ENCODE measurements at places on chromosomes 16 and 17.

- no peak for DNase-seq
Observed at GRCh38 chr17:34852614-34853013, 108.6 kb downstream of the CCT6B start.

GRCh38 chr16:87698676-87699199 is 67.0 kb downstream of the KLHDC4 start:
- DNase-seq, result no peak

- DNase-seq, result peak; percentile 59
Observed at GRCh38 chr17:77326076-77326591, 185.4 kb downstream of the SEC14L1 start.

DNA sequence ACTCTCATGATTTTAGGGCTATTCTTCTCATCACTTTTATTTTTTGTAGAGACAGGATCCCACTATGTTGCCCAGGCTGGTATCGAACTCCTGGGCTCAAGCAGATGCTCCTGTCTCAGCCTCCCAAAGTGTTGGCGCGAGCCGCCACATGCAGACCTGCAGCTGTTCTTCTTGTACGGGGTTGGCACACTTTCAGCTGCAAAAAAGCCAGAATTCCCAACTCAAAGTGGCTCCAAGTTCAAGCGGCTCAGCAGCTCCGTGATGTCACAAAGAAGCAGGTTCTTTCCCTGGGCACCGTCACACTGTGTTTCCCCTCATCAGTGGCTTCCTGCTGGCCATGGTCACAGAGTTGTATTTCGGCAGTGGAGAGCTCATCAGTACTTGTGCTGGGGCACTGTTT is 6.7 kb upstream of the SBK1 start:
- no peak for DNase-seq

- peak; percentile 80 for DNase-seq
Observed at GRCh38 chr16:78742501-78743283, 643.2 kb downstream of the WWOX start.

DNA sequence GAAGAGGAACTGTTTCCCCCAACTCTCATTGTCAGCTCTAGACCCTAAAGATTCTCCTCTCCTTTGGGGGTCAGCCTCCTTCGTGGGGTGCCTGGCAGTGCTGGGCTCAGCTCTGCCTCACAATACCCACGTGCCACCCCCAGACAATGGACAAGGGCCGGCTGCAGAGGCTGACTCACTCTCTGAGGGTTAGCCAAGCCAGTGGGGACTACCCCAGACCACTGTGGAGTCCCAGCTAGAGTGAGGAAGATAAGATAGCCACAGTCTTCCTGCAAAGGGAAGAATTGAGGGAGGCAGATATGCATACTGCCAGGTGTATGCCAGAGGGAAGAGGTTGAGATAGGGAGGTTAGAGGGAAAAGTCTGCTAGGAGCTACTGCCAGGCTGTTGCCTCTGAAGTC is 13.5 kb upstream of the MTMR4 start:
- DNase-seq, result no peak

DNA sequence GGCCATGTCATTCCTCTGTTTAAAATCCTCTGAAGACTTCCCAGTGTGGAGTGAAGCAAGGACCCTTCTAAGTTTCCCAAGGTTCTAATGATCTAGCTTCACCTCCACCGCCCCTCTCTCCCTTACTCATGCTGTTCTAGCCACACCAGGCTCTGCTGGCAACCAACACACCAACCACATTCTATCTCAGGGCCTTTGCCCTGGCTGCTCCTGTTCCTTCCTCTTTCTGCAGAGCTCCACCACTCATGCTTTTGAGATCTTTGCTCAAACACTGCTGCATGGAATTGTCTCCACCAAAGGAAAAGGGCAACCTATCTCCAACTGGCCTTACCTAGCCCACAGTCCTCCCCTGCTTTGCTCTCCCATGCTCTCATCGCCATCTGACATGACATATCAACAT is 128.7 kb downstream of the XYLT1 start:
- DNase-seq, result peak; percentile 33

GRCh38 chr16:73743665-73744496 is 552.7 kb upstream of the PSMD7 start:
- no peak for DNase-seq

DNA sequence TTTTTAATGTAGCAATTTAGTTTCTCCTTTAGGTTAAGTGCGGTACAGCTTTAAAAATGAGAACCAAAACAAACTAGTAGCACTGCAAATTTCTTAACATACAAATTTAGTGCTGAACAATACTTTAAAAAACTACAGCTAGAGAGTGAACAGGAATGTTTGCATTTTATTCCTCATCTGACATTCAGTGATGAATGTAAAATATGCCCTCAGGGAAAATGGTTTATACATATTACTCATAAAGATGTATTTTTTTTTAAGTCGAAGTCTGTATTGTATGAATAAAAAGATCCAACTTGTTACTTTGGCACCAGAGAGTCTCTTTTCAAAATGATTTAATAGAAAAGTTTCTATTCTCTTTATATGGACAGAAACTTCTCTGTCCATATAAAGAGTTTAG is 96.8 kb downstream of the BRIP1 start:
- DNase-seq, result no peak

DNA sequence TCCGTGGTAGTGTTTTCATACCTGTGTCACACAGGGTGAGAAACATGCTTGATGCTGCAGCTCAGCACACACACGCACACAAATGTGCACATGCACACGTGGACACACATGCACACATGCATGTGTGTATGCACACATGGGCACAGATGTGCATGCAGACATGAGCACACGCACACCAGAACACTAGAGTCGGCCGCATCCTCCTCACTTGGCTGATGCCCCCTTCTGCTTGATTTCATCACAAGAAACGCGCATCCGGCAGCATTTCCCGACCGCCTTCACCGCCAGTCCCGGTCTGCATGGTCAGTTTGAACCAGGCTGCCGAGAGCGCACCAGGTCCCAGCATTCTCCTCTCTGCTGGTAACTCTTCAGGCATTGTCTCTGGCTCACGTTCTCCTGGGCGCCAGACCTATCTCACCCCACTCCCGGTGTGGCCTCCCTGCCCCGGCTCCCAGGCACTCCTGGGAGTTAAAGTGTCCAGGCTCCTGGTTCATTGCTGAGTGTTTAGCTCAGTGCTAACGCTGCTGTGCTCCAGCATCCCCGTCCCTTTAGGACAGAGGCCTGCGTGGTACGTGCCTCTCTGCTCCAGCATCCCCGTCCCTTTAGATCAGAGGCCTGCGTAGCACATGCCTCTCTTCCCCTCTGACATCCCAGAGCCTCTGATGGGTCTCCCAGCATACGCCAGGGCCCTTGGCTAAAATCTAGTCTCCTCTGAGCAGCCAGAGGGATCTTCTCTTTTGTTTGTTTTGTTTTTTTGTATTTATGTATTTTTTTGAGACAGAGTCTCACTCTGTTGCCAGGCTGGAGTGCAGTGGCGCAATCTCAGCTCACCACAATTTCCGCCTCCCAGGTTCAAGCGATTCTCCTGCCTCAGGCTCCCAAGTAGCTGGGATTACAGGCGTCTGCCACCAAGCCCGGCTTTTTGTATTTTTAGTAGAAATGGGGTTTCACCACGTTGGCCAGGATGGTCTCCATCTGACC is 16.0 kb downstream of the BAIAP2 start:
- no peak for DNase-seq

DNA sequence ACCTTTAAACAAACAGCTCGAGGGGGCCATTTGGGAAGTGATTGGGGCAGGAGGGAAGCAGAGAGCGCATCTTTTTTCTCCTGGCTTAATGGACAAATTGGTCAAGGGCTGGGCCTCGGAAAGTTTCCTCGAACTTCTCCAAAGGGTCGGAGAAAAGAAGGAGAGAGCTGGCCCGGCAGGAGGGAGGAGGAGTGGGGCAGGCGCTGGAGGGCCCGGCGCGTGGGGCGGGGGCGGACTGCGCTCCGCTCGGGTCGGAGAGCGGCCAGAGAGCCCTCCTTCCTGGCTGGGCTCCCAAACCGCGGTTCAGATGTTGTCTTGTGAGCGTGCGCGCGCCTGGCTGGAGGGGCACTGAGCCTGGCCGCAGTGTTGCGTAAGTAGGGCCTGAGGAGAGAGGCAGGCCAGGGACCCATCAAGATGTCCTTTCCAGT is 1.2 kb downstream of the MMP2 start:
- DNase-seq, result no peak

DNA sequence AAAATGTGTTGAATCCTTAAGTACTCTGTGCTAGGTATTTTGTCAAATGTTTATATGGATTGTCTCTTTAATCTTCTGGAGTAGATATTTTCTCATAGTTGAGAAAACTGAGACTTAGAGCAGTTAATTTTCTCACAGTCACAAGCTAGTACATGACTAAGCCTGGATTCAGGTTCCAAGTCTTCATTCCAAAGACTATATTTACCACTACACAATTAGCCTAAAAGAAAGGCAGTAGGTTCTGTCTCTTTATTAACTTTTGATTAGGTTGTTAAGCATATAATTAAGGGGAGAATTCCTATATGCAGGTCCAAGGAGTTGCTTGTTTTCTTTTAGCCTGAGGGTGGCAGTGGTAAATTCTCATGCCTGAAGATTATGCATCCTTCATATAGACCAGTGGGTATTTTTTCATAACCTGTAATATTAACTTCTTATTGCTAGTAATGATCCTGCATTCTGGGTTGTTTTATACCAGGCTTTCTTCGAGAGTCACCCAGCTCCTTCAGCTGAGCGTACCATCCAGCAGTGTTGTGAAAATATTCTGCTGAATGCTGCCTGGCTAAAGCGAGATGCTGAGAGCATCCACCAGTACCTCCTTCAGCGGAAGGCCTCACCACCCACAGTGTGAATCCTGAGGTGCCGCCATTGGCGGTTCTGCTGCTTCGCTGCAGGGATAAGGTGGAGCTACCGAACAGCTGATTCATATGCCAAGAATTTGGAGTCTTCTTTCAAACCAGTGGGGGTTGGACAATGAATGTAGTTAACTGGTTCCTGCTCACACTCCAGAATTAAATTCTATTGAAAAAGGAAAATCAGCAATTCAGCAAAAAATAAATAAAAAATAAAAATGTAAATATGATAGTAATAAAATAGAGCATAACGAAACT is 28.2 kb upstream of the KPNB1 start:
- DNase-seq, result no peak

DNA sequence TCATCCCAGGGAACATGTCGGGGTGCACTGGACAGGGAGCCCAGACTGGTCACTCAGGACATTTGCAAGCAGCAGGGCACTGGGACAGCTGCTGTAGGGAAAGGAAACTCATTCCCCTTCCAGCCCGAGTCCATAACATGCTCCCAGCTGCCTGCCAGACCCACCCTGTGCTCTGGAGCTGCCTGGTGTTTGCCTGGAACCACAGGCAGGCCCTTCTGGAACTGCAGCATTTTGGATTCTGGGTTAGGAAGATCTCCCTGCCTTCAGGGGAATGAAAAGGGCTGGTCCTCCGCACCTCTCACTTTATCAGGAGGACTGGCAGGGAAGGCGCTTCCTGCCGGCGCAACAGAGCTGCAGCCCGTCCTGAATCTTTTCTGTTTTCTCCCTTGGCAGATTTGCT is 41.2 kb downstream of the MEAK7 start:
- DNase-seq, result no peak

DNA sequence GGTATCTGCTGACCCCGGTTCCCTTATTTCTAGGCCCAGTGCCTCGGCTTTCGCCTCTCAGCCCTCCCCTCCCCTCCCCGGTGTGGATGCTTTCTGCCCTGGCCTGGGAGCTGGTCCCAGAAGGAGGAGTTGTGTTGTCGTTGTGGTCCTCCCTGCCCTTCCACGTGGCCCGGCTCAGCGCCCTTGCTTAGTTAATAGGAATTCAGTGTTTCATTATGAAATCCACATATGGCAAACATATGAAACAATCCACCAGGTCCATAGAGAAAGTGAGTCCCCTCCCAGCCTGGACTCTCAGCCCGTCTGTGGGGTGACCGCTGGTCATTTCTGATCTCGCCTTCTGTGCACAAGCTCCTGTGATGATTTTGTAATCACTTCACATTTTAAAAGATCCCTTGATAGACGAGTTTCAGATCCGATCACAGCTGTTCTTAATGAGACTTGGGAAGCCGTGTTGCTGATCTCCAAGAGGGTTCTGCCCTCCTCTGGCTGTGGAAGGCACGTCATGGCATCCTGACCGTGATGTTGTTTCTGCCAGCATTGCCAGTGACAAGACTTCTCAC is 112.1 kb downstream of the BANP start:
- DNase-seq, result no peak

DNA sequence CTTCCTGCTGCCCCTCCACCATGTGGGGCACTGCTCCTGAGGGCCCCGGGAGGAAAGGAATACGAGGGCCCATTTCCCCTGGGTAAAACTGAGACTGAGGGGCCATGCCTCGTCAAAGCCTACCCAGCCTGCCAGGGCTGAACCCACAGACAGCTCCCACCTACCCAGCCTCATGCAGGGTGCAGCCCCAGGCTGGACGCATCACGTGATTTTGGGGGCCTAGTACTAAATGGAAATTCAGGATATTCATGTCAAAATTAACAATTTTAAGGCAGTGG is 3.4 kb upstream of the OSGIN1 start:
- no peak for DNase-seq

- DNase-seq, result no peak
Observed at GRCh38 chr17:75806822-75807500, 22.4 kb downstream of the UNK start.

DNA sequence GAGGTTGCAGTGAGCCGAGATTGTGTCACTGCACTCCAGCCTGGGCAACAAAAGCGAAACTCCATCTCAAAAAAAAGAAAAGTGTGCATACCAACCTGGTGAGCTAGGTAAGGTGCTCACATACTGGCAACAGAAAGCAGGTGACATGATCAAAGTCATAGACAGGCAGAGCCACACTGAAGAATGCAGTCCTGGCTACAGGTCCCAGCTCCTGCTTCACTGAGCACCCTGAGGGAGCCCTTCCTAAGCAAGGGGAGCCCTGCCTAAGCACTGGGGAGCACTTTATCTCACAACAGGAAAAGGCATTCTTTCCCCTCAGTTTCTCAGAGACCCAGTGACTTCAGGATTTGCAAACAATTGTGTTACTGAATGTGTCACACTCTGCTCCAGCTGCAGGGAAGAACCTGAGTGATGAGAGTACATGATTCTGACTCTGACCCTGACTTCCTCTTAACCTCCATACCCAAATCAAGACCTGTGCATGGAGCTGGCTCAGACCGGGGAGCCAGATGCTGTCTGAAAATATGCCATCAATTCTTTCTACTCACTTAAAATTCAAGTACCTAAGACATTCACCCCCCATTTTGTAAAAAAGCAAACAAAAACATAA is 40.5 kb downstream of the ANKRD11 start:
- no peak for DNase-seq

GRCh38 chr17:44176671-44177501 is 6.4 kb downstream of the ASB16 start:
- DNase-seq, result no peak

GRCh38 chr17:60248618-60249289 is 99.0 kb downstream of the CA4 start:
- no peak for DNase-seq

DNA sequence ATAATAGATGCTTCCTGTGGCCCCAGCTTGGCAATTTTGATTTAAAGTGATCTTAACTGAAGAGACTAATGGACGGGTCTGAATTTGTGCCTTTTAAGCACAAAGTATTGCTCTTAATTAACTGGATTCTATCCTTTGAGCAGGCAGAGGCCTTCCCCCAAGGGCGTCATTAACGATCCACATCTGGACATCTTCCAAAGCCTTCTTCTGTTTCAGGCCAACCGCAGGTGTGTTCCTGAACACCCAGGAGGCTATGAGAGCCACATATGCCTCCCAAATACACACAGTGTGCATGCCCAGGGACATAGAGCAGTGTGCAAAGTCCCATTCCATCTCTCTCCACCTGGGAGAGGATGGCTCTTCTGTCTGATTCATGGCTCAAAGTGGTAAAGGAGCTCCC is 42.3 kb downstream of the MAPT start:
- no peak for DNase-seq
